Osteoblast (primary cell): ENCODE measurements at places on chromosomes 4 and X. TPM values are rescaled to one million over a fixed set of nuclear protein-coding genes. Genes with fewer than 3 reads are reported as not detected.

Gene NDUFB11
- 43.1 and 45.4 TPM in 2 replicates for total RNA-seq

Gene PNMA3
- total RNA-seq: not detected in 2 replicates

Gene DCHS2
- total RNA-seq: under 0.01 TPM in 2 replicates

Gene ANOS1
- total RNA-seq: 1.1 and 1.5 TPM in 2 replicates

Gene TRIM75
- not detected in 2 replicates for total RNA-seq

Gene CLDN2
- total RNA-seq: not detected in 2 replicates
